ENCODE measurements at places on chromosomes 6 and 20.

DNA sequence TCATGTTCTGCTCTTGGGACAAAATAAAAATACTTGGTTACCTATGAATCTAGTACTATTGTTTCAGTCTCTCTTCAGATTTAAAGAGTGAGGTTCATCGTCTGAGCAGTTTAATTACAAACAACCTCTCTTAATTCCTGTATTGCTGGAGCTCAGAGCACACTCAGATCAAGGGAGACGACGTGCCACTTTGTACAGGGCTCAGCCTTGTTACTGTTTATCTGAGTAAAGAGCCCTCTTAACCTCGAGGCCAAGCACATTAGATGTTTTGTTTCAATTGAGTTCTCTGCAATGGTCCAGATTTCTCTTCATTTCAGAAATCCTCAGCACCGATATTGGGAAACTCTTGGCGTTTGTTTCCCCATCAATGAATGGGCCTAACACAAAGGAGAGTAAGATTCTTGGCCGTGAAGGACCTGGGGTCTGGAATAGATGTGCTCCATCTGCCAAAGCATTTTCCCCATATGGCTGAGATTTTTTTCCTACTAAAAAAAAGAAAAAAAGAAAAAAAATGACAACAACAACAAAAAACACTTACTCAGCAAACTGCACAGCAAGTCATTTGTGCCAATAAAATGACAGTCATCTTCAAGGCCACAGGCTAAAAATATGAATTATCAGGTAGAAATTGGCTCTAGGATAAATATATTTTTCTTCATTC is 82.6 kb upstream of the CCN6 start:
- DNase-seq = no peak

- no peak for DNase-seq
These were observed 931 bp downstream of the UFL1 start for GRCh38 chr6:96522465-96523009.

- no peak for DNase-seq
These were observed 23.0 kb downstream of the PYGB start for GRCh38 chr20:25270829-25271251.

- no peak for DNase-seq
These were observed 35.4 kb upstream of the SSTR4 start for GRCh38 chr20:22999756-23000155.

DNA sequence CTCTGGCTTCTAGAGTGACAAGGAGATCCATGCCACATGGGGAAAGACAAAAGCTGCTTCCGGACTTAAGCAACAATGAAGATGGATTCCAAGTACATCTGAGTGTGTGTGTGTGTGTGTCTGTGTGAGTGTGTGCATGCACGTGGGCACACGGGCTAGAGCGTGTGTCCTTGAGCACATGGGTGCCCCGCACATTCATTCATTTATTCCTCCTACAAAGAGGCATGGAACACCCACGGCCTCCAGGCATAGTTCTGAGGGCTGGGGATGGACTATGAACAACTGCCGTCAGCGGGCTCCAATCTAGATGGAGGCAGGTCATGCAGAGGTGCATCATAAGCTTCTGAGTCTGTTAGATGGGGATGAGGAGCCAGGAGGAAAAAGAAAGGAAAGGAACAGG is 49.1 kb downstream of the GRM4 start:
- no peak for DNase-seq

DNA sequence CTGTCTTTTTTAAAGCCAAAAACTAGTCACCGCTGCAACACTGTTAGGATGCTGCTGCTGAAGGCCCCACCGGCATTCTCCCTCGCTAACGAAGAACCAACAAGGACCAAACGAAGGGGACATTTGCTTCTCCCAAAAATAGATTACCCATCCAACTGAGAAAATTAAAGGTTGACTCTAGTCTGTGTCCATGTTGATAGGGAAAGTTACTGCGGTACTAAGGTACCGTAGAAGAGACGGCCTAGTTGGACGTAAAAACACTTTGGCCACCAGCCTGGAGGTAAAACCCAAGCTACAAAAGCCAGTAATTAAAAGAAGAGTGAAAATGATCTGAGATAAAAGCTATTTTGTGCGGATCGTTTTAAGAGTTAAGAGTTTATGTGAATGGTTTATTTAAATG is 11.8 kb upstream of the FOXF2 start:
- no peak for DNase-seq

- no peak for DNase-seq
These were observed 693 bp upstream of the SLC29A1 start for GRCh38 chr6:44222486-44223318.

GRCh38 chr6:75116946-75117345 is 88.9 kb downstream of the COL12A1 start:
- DNase-seq = no peak

DNA sequence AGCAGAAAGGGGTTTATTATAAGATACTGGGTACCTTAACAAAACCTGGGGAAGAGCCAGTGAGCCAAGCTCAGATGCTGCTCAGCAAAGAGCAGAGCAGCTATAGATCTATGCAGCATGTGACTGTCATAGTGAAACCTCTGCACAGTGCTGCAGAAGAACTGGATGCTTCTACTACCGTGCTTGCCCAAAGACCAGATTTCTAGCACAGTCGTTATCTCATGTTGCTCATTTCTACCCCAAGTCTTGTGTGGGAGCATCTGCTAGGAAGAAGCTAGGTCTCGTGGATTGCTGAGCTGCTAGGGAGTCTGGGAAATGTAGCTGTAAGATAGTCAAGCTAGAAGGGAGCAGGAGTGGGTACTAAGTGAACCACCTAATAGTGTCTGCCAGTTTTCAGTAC is 31.7 kb upstream of the GNRH2 start:
- no peak for DNase-seq

DNA sequence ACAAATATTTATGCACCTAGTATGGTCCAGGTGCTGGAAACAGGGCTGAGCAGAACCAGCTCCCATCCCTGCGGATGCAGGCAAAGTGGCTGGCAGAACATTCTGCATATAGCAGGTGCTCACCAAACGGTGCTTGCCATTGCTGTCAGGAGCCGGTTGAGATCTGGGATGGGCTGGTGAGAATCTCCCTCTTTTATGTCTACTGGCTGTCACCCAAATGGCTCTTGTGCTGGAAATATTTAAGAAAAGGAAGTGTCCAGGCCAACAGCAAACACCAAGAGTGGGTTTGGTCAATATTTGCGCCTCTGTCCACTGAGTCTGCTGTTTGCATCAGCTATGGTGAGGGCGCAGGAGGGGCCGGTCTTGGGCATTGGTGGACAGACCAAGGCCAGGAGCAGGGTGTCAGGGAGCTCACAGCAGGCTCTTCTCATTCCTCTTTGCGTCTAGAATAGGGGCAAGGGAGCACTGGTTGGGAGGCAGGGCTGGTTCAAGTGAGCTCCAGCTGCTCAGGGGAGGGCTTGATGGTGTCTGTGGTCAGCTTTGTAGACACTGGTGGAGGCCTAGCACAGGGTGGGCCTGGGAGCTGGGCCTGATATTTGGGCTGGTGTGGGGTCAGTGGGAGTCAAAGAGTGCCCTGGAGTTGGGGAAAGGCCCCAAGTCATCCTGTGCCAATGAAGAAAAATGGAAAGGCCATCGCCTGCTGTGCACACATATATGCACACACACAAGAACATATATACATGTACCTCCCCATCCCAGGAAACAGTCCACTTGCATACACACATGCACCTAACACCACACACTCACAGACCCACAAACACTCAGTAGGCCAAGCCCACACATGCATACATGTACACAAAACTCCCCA is 1.4 kb upstream of the BPIFB2 start:
- DNase-seq = no peak

DNA sequence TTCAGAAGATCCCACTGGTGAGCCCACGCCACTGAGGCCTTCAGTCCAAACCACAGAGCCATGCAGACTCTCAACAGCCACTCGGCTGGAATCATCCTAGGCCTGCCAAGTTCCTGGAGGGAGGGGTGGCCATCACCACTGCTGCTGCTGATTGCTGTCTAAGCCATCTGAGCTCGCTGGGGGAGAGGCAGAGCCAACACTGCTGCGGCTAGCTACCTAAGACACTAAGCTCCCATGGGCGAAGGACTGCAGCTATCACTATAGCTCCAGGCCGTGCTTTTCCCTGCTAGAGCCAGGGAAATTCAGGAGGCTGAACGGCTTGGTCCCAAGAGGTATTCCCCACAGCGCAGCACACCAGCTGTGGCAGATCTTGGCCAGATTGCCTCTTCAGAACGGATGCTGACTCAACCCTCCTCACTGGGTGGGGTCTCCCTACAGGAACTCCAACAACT is 73.6 kb downstream of the TBC1D32 start:
- peak; percentile 66 for DNase-seq

DNA sequence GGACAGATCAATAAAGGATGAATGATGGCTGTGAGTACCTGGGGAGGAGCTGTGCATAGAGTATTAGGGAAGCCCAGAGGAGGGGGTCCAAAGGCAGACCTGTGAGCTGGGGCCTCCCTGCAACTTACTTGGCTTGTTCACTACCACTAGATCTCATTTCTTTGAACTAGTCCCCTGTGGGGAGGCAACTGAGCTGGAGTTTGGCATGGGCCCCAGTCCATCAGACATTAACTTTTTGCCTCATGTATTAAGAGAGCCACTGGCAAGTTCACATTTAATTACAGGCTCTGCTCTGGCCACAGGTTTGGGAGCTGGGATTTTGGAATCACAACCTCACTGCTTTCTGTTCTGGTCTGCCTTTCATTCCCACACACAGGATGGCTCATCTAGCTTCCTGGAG is 254.1 kb downstream of the PRL start:
- no peak for DNase-seq

DNA sequence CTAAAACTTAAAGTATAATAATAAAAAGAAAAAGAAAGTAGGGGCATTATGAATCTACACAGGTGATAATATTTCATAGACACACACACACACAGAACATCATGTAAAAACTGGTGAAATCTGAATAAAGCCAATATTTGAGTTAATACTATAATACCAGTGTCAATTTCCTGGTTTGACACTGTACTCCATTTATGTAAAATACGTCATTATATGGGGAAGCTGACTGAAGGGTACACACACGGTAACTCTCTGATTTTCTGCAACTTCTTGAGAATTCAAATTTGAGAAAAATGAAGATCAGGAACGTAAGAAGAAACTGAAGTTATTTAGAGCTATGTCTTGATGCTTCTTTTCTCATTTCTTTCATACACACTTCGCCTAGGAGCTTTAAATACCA is 36.2 kb downstream of the PFDN4 start:
- no peak for DNase-seq

DNA sequence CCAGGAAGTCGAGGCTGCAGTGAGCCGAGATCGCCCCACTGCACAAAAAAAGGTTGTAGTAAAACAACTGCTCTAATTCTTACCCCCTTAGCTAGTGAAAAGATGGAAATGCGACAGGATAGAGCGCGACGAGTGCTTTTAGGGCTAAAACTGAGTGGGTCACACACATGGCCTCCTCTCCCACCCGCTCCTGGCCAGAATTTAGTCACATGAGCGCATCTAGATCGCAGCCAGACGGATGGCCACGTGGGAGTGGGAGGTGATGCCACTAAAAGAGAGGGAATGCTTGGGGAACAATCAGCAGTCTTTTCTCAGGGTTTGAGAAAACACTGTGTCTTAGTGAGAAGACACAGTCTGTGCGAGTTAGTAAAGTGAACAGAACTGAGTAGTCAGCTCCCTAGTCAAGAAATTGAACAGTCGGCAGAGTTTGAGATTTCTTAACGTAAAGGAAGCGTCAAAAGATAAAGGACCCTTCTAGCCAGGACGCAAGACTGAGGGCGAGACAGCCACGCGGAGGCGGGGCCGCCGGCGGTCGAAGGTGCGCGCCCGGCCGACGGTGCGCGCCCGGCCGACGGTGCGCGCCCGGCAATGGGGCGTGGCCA is 664 bp upstream of the ACTR5 start:
- no peak for DNase-seq

- peak; percentile 57 for DNase-seq
These were observed 37.6 kb upstream of the KCNK5 start for GRCh38 chr6:39266782-39267355.
